ENCODE measurements at places on chromosomes 2 and 18.

DNA sequence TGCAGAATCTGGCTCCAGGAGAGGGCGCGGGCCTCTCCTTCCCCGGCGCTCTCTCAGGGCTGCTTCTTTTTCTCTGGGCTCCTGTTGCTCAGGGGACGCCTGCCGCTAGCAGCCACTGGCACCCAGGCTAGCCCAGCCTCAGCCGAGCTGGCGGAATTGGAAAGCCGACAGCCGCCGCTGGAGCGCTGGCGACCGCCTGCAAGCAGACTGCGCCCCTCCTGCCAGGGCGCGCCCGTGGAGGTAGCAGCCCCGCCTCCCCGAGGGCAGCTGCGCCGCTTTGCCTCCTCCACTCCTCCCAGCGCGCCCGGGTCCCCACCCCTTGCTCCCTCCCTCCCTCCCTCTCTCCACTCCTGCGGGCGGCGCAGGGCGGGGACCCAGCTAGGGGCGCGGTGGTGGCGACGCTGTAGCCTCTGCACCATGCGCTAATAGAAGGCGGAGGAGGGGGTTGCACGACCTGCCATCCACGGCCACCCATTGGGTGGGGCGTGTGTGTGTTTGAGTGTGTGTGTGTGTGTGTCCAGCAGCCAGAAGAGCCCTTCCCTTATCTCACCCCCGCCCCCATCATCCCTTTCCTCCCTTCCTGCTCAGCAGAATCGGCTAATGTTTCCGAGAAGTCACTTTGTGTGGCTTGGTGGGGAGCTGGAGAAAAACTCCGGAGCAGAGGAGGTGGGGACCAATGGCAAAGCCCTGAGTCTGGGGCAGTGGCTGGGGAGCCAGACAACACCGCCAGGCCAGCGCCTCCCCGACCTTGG is at the start of gene SCN9A:
Gene SCN9A, minus strand, starts transcription at position 209 of the 752 bp plus-strand sequence. CDS start 64,188 bp downstream, outside the sequence.
- no peak for DNase-seq

- DNase-seq: no peak
These were observed 118.3 kb downstream of the DOK6 start for GRCh38 chr18:69518989-69519388.

- DNase-seq: no peak
These were observed 33.4 kb upstream of the SLC9A2 start for GRCh38 chr2:102585847-102586404.

DNA sequence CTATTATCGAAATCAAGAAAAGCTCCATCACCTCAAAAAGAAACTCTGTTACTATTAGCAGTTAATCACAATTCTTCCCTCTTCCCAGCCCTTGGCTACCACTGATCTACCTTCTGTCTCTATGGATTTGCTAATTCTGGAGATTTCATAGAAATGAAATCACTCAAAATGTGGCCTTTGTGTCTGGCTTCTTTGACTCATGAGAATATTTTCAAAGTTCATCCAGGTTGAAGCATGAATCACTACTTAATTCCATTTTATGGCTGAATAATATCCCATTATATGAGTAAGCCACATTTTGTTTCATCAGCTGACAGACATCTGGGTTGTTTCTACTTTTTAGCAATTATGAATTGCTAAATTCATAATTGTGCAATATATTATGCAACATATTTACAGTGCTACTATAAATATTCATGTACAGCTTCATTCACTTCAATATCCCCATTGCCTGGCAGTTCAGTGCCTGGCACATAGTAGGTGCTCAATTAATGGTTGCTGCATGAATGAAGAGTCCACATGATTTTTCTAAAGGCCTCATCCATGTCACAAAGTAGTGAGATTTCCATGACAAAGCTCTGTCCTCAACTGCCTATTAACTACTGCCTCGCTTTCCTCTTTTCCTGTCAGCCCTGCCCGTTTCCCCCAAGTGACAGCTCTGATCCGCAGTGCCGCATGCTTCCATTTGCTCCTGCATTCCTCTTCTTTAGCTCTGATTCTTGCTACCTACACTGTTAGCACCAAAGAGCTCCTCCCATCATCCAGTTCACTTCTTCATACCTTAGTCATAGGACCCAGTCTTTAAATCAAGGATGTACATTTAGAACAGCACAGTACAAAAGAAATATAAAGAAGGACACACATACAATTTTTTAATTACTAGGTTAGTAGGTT is 32.8 kb downstream of the CCDC93 start:
- DNase-seq: no peak

DNA sequence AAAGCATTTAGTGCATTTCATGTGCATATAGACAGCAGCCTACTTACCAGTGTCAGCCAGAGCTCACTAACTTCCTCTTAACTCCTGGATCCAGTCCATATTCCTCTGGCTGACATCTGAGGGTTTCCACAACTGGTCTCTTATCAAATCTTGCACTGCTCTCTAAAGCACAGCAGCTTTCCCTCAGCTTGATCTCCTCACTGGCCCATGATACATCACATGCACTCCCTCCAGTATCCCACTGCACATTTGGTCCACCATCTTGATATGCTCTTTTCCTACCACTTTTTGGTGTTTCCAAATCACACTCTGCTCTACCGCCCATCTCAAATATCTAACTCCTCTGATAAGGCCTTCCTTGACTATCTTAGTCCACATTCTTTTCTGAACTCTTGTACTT is 105.0 kb upstream of the ZFP36L2 start:
- DNase-seq: no peak

- no peak for DNase-seq
These were observed 67.0 kb downstream of the FEZ2 start for GRCh38 chr2:36530983-36531354.

DNA sequence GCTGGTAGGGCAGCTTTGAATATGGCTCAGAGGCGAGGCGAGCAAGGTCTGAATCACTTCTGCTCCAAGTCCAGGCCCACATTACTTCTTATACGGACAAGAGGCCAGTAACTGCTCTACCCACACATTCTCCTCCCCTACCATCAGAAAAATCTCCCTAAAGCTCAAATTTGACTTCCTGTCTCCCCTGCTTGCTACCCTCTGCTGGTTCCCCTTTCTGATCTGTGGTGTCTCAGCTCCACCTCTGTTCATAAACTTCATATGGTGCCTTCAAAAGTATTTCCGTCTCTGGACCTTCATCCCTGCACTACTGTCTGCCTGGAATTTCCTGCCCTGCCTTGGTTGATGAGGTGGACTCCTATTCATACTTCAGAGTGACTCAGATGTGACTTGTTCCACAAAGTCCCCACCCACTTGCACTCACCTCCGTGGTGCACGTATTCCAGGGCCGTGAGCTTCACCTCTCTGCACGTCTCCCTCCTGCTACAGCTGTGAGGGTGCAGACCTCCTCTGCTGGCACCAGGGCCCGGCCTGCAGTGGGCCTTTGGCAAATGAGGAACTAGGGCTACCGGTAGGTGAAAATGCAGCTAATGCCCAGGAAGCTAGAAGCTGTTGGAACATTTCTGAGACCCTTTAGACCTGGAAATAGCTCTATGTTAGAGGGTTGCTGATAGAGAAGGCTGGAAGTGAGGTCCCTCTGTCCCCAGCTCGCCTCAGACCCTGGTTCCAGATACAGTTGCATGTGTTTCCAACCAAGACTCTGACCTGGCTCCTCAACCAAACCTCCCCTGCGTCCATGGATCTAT is 24.6 kb upstream of the KCMF1 start:
- DNase-seq: no peak

DNA sequence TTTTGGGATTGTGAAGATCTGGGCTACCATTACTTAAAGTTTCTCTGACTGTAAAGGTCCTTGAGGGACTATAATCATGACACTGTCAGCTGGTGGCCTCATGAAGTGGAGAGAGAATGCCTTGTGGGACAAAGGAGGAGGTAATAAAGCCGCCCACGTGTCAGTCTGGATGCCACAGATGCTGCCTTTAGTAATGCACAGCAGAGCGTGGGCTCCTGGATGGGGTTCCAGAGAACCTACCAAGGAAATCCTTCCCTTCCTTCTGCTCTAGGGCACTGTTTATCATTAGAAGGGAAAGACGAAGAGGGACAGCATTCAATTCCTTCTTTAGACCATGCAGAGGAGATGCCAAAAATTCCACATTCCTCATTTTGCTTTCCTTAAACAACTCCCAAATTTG is 63.5 kb downstream of the COL5A2 start:
- DNase-seq: no peak

- no peak for DNase-seq
These were observed 1.3 kb upstream of the ZNF516 start for GRCh38 chr18:76496194-76496890.

GRCh38 chr2:79191816-79192215 is 32.3 kb upstream of the REG3A start:
- no peak for DNase-seq

DNA sequence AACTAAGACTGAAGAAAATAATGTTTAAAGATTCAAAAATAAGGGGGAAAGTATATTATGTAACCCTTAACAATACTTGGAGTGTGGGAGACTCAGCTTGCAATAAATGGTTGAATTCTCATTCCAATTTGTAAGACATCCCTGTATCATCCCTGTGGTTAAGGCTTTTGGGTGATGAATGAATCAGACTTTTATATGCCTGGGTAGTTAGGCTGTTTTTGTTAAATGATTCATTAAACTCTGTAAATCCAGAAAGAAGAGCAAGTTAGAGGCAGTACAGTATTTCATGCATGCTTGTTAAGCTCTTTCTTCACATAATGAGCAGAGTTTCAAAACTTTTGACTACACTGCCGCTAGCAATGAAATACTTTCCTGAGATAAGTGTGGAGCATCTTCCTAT is 948.8 kb downstream of the SOCS6 start:
- no peak for DNase-seq

GRCh38 chr2:70214953-70215549 is 24.2 kb upstream of the C2orf42 start:
- DNase-seq: no peak

Data from brain pericyte (primary cell).